ENCODE measurements at places on chromosomes 5 and 9. TPM values are rescaled to one million over a fixed set of nuclear protein-coding genes. Genes with fewer than 3 reads are reported as not detected.

- DNase-seq, result peak; percentile 68
Observed at GRCh38 chr9:130932255-130933079, 6.6 kb downstream of the FIBCD1 start.

- DNase-seq, result peak; percentile 59
Observed at GRCh38 chr9:83238871-83239640, 176.1 kb upstream of the RASEF start.

GRCh38 chr9:109011231-109011671 lies 2.0 kb downstream of the CTNNAL1 start:
- DNase-seq, result no peak

GRCh38 chr9:71271602-71272001 lies 150.2 kb upstream of the TRPM3 start:
- DNase-seq, result no peak

- no peak for DNase-seq
Observed at GRCh38 chr5:120101771-120102170, 362.3 kb upstream of the PRR16 start.

The AHRR gene
- total RNA-seq, result 8.2 TPM

DNA sequence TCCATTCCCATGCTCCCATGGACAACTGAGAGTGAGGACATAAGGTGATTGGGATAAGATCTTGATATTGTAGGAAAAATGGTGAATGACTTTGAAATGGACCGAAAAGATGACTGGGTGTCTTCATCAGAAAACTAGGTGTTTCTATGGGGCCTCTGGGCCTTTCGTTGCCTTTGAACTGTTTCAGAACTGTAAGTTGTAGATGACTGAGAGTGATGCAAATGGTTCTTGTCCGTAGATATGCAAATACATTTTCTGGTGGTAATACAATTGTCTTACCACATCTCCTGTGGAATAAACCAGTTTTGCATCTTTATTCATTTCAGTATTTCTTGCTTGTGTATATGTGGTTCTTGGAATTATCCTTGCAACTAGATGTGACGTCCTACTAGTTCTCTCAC lies 16.0 kb upstream of the TEX48 start:
- DNase-seq, result no peak

The NTRK2 gene
- total RNA-seq, result 60.3 TPM

DNA sequence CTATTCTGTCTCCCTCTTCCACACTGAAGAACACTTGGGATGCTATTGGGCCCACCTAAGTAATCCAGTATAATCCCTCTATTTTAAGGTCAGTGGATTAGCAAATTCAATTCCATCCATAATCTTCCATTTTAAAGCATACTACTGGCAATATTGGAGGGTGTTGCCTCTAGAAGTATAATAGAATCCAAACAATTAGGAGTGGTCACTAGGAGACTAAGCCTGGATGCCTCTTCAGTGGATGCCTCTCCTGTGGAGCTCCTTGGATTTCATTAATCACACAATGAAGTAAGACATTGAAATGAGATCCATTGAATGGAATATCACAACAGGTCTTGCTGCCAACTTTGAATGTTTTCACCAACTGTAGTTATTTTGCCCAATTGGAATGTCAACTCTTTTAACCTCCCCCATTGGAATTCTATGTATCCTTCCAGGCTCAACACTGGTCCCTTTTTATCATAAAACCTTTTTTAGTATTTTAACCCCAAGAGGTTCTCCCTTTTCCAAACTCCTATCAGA lies 311.6 kb downstream of the PLK2 start:
- DNase-seq, result no peak

The CYSRT1 gene
- 3.3 TPM for total RNA-seq

DNA sequence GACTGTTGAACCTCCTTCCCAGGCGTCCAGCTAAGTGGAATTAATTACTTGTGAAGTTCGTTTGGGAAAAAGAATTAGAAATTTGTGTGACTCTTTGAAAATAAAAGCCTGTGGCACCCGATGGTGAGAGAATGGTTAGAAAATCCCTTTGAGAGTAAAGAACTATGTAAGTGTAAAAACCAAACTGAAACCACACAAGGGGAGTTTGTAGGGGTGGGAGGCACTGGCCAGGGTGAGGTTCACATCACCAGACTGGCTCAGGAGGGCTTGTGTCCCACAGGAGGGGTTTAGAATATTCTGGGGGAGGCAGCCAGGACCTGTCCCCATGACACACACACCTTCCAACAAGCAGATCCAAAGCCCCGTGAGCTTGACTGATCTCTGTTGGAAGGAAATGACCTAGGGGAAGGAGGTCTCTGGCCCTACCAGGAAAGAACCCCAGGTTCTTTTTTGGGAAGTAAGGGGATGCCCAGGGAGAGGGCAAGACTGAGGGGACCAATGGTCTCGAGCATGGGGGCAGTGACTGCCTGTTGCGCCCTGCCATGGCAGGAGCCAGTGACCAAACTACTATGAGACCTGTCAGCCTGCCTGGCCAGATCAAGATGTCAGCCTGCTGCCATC lies 4.3 kb downstream of the SPATA24 start:
- DNase-seq, result no peak

DNA sequence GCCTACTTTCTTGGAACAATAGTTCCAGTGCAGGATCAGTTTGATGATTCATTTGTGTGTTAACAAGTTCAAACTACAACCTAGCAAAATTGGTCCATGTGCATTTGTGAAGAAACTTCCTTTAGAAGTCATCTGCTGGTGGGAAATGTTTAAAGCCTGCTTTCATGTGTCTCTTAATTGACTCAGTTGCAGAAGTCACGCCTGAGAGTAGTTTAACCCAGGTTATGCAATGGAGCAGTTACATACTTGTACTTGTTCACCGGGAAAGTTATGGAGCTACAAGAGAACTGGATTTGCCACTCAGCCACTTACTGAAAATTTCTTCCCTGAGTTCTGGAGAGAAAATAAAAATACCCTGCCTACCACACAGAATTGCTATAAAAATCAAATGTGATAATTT lies 1397.8 kb downstream of the PTPRD start:
- DNase-seq, result no peak

DNA sequence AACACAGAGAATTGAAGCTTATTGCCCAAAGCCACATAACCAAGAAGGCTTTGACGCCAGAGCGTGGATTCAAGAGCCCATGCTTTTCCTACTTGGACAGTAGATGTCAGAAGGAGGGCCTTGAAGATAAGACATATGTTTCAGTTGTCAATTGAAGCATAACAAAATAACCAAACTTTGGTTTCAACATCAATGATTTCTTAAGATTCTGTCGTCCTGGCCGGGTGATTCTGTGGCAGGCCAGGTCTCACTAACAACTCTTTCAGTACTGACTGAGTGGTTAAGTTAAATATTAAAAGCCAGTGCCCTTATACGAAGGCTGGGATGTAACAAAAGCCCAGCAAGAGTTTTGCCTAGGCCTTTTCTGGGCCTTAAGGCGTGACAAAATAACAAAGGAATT lies 94.0 kb downstream of the RCL1 start:
- no peak for DNase-seq

The MCTP1 gene
- total RNA-seq, result 41.4 TPM

GRCh38 chr5:89041976-89042375 lies 159.0 kb upstream of the MEF2C start:
- DNase-seq, result no peak

DNA sequence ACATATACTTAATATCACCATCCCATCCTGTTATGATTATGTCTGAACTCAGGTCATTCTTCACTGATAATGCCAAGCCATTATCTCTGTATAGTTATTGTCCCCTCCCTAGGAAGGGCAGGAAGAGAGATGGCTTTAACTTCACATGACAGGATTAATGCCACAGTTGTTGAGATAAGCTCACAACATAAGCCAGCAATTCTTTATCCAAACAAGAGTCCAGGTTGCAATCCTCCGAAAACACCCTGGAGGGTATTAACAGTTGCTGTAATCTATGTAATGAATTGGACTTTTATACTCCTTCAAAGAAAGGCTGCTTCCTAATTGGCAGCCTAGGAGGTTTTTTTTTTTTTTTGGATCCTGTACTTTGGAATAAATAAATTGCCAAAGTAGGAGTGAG lies 779.4 kb downstream of the SEMA5A start:
- DNase-seq, result peak; percentile 3

The ESM1 gene
- 5.0 TPM for total RNA-seq

- DNase-seq, result no peak
Observed at GRCh38 chr5:177412603-177413233, 3.4 kb upstream of the F12 start.

The FCN1 gene
- 9.3 TPM for total RNA-seq

The SLC1A3 gene
- total RNA-seq, result 24.2 TPM

- peak; percentile 82 for DNase-seq
Observed at GRCh38 chr5:174991847-174992246, 267.5 kb downstream of the MSX2 start.

DNA sequence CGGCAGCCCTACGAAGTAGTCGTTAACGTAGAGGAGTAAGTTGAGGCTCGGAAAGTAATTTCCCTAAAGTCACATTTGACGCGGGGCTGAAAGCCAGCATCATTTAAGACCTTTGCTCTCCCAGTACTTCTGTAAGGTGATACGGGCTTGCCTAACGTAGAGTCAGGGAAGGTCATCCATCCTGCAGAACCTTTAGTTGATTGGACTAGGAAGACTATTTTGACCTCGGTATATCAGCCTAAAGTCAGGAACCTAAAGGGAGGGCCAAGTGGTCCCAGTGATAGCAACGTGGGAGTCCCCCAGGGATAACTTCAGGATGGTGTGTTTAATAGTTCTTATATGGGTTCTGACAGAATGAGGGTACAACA lies 657 bp downstream of the NUP214 start:
- DNase-seq, result no peak

DNA sequence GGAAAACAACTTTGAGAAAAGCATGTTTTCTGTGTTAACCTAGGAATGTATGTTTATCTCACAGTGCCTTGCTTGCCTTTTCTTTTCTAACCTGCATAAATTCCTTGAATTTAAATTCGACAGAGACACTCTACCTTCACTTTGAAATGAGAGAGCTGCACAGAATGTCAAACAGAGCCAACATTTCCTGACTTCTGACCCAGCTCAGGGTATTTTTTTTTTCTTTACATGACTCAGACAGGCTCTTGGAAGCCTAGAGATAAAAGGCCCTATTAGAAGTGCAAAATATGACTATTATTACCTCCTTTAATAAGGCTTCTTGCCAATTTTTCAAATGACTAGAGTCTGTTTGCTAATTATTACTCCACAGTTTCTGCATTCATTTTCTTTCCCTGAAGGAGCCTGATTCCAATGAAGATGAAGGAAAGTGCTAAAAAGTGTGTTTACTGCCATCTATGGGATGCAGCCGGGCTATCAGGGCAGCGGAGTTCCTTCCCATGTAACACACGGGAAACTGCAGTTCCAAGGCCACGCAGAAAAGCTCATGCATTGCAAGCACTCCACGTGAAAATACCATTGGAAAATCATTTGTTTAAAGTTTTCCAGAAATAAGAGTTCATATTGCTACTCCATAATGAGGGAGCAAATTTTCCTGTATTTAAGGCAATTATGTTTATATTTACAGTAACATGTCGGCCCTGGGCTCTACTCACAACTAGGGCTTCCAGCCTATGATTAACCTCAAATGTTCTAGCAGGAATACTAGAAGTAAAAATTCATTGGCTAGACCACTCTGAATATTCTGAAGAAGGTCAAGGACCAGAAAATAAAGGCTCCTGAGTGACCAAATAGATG lies 485.6 kb downstream of the ZSWIM6 start:
- DNase-seq, result peak; percentile 77

DNA sequence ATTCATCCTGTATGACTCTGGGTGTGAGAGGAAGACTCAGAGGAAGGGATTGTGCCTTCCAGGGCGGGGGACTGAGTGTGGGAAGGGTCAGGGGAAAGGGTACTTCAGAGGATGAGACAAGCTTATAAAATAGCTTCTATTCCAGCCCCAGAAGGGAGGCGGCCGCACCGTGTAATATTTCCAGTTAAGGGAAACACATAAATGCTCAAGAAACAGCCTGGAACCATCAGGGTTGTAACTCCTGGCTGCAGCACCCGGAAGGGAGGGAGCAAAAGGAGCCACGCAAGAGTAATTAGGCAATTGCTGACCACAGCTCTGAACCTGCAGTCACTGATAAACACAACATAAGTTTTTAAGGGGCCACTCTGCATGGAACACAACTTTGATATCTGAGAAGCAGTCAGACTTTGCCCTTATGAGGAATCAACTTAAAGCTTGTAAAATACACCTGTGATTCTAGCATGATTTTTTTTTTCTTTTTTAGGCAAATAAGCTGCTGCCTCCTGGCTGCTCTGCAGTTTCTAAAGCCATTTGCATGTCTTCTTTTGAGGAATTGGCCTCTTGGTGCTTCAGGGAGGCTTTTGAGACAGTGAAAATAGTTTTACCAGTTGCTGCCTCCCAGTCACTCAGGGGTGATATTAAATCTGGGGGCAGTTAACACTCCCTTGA lies 382.7 kb downstream of the ENC1 start:
- DNase-seq, result peak; percentile 69

DNA sequence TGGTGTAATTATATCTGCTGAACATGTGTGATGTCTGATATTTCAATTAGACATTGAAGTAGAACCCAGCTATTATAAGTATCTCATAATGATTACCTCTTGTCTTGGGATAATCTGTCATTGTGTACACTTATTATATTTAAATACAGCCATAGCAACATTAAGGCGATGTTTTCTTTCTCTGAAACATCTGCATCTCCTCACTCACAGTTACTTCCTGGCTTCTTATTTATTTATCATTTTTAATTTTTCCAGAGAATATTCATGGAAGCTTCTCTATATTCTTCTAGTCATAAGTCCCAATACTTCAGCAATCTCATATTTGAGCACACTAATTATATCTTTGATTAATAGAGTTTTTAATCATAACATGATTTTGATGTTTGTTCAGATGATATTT lies 103.8 kb upstream of the FBN2 start:
- DNase-seq, result no peak

DNA sequence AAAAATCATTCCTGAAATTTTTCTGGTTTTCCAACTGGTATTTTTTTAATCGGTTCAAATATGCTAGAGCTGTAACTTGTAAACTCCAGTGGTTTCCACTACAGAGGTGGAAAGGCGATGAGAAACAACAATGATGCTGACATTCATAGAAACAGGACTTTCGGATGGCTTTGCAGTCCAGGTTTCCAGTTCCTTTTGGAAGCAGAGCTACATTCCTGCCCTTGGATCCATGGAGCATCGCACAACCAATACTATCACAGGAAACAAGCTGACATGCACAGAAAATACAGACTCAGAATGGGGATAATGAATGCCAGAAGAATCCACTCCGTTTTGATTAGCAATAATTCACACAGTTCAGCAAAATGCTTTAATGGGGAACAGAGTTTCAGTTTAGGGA lies 140.0 kb downstream of the EPB41L4A start:
- DNase-seq, result no peak

The SDHA gene
- total RNA-seq, result 201 TPM

- no peak for DNase-seq
Observed at GRCh38 chr5:10588109-10588775, 24.4 kb downstream of the ANKRD33B start.

DNA sequence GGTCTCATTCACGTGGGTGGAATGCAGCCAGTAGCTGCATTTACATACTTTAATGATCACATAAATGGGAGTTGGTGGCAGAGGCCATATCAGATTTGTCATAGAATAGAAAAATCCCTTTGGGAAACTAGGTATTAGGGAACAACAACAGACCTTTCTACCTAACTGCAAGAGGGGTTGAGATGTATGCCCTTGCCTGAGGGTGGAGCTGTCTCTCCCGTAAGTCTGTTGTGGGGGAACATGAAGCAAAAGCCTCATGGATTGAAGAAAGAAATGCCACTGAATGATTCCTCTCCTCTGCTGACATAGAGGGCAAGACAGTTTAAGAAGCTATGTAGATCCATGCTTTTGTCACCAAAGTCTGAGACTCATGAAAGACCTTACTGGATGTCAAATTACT lies 461.3 kb downstream of the SPOCK1 start:
- no peak for DNase-seq

The PDGFRB gene
- total RNA-seq, result 129 TPM

GRCh38 chr9:77462066-77462465 lies 186.1 kb downstream of the GNA14 start:
- no peak for DNase-seq

The MELK gene
- 9.8 TPM for total RNA-seq

The MRPS30 gene
- 112 TPM for total RNA-seq

All from tongue (tissue), 3 donors.